ENCODE measurements at places on chromosomes 16 and 17. TPM values are rescaled to one million over a fixed set of nuclear protein-coding genes. Genes with fewer than 3 reads are reported as not detected.
A peak's percentile ranks its signal among the peaks of the same experiment; 100 is the strongest.

GRCh38 chr16:66741169-66741900 is 10.1 kb downstream of the DYNC1LI2 start:
- peak; percentile 91 for DNase-seq

- no peak for DNase-seq
Measured at GRCh38 chr17:80316927-80317705, 56.5 kb downstream of the RNF213 start.

DNA sequence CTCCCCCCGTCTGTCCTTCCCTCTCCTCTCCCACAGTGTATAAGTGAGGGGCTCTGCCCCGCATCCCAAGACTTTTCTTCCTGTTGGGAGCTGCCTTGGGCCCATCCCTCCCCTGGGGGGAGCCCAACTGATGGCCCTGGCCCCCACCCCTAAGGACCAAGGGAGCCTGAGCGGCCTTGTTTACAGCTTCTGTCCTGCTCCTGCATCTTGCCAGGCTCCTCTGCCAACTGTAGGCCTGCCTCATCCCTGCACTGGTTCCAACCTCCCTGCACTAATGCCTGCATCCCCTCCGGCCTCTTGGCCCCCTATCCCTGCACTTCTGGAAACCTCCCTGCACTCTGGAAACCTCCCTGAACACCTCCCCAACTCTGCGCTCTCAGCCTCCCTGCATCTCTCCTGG is 1.4 kb upstream of the PAGR1 start:
- no peak for DNase-seq

DNA sequence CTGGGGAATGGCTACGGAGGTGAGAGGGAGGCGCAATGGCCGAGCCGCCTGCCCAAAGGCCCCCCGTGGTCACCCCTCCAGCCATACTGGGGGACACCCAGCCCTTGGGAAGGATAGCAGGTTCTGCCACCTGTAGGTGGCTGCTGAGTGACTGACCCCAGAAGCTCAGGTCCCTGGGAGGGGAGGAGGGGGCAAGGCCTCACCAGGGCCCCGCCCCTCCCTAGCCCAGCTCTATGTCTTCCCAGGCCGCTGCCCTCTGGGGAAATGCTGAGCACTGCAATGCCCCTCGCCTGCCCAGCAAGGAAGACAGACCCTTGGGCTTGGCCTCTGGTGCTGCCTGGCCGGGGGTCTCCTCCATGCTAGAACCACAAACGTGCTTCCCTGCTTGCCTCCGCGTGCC is 11.4 kb upstream of the CLDN9 start:
- no peak for DNase-seq

DNA sequence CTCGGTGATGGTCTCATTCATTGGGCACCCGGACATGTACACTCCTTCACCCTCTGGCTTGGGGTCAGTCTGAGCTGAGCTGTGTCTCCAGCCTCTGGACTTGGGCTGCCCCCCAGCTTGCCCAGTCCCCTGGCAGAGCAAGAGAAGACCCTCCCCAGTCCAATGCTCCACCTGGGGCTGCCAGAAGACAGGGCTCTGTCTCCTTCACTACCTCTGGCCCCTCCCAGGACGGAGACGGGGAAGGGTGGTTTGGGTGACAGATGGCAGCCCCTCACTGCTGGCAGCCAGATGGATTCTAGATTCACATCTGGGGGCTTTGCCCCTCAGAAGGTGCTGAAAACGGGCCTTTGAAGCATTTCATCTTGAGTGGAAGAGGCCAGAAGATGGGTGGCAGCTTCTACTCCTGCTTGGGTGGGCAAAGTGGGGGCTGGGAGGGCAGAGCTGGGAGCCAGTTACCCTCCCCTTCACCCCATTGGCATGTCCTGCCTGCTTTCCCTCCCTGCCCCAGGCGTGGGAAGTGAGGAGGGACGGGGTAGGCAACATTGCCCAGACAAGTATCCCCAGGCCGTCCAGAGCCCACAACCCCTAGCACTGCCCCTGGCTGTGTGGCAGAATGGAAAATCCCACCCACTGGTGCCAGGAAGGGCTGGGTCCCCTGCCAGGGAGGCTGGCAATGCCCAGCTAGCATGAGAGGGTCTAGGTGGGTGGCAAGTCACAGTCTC is 13.9 kb downstream of the NGFR start:
- no peak for DNase-seq

- no peak for DNase-seq
Measured at GRCh38 chr17:9802294-9802693, 10.9 kb upstream of the DHRS7C start.

The KCNJ18 gene
- 1.0 TPM for polyA plus RNA-seq

The SYT17 gene
- 0.75 TPM for polyA plus RNA-seq
